T-cell (primary cell): ENCODE measurements at places on chromosomes 6 and 20.
A peak's percentile ranks its signal among the peaks of the same experiment; 100 is the strongest.

GRCh38 chr6:4861564-4861963, 85.4 kb downstream of the CDYL start:
- DNase-seq, result no peak

GRCh38 chr6:120395330-120395729, 939.0 kb downstream of the TBC1D32 start:
- no peak for DNase-seq

DNA sequence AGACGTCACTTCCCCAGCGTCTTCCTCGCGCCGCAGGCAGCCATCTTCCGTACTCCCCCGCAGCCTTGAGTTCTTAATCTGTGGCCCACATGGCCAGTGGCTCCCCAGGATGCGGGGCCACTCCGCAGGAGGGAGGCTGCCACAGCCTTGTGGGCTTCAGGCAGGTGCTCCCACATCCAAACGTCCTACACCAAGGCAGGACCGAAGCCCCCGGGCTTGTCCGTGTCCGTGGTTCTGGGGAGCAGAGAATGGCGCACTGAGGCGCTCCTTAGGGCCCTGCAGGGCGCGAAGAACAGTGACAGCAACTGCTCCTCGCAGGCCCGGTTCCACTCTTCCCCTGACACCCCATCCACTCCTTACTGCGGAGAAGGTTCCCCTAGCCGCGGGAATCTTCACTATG, 755.8 kb downstream of the PRIM2 start:
- DNase-seq, result no peak

GRCh38 chr6:163925839-163926238, 511.3 kb downstream of the QKI start:
- DNase-seq, result no peak

DNA sequence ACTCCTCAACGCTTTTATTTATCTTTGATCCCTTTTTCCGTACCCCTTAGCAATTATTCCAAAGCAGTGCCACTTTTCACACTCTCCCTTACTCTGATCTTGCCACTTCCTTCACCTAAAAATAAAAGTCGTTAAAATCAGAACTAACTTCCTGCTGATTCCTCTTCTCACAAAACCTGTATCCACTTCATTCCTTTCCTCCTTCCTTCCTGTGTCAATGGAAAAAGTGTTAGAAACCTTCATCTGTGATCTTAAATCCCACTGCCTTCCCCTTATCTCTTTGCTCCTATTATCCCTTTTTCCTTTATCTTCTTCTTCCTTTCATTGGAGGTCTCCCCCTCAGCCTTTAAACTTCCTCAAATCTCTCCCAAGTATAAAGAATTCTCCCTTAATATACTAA, 49.2 kb downstream of the GOPC start:
- no peak for DNase-seq

DNA sequence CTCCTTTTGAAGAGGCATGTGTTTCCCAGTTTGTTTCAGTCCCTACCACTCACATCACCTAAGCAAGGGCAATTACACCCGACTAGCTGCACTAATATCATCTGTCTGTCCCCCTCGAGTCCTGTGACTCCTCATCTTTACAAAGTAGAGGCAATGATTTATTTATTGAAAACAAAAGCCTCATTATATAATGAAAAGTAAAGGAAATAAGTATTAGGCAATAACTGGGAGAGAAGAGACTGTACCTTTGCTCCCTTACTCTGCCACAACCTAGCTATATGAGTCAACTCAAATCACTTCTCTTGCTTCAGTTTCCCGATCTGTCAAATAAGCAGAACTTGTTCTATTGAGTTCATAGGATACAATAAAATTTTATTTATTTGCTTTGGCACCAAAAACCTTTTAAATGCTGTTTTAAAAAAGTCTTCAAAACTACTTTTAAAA, 38.9 kb downstream of the CSNK2A1 start:
- no peak for DNase-seq

DNA sequence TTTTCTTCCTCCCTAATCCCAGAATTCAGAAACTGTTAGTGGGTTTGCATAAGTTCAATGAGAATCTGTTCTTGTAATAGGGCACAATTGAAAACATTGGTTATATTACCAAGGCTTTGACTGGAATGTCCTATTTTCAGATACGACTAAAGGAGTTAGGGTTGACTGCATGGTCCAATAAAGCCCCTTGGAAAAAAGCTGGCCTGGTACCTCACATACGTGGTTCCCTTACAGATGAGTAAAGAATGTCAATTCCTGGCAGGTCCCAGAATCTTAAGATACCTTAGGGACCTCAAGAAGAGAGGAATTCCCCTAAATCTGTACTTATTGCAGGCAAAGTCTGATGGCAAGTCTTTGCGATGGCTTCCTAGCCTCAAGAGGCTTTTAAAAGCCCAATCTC, 4.6 kb downstream of the PPDPF start:
- no peak for DNase-seq

GRCh38 chr6:42745640-42746462, at the start of gene TBCC:
TBCC (minus strand) TSS chr6:42746103; CDS start chr6:42746073, 30 bp downstream.
- peak; percentile 95 for DNase-seq

DNA sequence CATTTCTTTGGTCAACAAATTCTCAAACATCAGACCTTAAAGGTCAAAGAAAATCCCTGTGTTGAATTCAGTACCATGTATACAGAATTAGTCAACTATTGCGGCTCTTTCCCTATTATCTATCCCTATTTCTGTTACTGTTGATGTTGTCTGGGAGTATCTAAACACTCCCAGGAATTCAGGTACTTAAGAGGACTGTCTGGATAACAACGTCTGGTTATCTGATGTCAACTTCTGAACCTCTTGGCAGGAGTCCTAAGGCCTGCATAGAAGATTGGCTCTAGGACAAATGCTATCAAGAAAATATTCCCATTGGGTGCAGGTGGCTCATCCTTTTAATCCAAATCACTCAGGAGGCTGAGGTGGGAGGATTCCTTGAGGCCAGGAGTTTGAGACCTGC, 255.6 kb downstream of the KHDC1L start:
- DNase-seq, result no peak

DNA sequence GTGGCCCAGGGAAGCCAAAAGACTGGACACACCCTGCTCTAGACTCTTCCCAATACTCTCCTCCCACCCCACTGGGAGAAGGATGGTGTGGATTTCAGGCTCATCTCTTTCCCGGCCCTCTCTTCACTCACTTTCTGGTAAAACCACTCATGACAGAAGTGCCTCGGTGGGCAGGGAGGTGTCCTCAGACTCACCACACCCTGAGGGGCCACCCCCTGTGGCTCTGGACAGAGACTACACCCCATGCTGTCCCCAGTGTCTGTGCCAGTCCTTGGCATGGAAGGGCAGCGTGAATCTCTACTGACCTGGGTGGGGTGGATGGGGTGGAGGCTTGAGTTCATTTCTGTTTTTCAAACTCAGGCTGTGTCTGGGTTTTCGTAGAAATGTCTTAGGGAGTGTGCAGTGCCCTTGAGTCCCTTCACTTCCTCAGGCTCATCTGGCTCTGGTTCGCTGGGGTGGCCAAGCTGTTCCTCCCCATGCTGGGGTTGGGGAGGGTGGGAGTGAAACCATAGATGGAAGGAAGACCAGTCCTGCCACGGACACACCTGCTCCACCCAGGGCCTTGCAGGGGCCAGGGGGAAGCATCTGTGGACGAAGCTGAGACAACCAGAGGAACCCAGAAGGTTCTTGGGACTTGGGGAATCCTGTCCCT, 59.1 kb downstream of the EZR start:
- no peak for DNase-seq

DNA sequence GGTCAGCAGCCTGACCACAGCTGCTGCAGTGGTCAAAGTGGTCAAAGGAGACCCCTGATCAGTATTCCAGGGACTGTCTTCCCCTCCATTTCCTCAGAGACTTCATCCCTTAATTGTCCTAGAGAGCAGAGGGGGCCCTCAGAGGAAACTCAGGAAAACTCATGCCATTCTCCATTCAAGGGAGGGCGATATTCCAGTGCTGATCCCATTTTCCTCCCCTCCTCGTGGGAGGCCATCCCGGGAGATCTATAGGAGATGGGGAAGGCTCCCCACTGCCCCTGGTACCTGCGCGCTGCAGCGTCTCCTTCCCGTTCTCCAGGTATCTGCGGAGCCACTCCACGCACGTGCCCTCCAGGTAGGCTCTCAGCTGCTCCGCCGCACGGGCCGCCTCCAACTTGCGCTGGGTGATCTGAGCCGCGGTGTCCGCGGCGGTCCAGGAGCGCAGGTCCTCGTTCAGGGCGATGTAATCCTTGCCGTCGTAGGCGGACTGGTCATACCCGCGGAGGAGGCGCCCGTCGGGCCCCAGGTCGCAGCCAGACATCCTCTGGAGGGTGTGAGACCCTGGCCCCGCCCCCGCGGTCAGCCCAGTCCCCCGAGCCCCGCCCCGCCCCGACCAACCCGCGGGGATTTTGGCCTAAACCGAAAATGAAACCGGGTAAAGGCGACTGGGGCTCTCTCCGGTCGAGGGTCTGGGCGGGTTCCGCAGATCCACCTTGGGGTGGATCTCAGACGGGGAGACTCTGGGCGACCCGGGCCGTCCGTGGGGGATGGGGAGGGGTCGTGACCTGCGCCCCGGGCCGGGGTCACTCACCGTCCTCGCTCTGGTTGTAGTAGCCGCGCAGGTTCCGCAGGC, 878 bp downstream of the HLA-C start:
- peak; percentile 42 for DNase-seq

- no peak for DNase-seq
Measured at GRCh38 chr6:52519618-52520017, 57.2 kb downstream of the TRAM2 start.

DNA sequence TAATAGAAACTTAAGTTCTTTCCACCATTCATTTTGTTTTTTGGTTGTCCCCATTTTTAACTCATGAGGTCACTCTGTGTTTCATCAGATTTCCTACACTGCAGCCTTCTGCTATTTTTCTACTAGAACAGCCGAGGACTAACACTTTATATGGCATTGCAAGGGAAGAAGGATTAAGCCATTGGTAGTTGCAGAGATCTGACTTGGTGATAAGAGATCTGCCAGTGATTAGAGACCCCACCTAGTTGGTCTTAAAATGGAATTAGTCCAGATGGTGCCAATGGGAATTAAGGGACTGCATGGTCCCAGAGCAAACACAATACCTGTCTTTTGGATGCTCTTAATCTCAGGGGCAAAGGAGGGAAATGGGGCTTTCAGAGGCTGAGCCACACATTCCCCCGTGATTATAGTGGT, 125.5 kb upstream of the TMEM170B start:
- DNase-seq, result no peak

GRCh38 chr6:11315743-11316437, 83.4 kb upstream of the NEDD9 start:
- no peak for DNase-seq

DNA sequence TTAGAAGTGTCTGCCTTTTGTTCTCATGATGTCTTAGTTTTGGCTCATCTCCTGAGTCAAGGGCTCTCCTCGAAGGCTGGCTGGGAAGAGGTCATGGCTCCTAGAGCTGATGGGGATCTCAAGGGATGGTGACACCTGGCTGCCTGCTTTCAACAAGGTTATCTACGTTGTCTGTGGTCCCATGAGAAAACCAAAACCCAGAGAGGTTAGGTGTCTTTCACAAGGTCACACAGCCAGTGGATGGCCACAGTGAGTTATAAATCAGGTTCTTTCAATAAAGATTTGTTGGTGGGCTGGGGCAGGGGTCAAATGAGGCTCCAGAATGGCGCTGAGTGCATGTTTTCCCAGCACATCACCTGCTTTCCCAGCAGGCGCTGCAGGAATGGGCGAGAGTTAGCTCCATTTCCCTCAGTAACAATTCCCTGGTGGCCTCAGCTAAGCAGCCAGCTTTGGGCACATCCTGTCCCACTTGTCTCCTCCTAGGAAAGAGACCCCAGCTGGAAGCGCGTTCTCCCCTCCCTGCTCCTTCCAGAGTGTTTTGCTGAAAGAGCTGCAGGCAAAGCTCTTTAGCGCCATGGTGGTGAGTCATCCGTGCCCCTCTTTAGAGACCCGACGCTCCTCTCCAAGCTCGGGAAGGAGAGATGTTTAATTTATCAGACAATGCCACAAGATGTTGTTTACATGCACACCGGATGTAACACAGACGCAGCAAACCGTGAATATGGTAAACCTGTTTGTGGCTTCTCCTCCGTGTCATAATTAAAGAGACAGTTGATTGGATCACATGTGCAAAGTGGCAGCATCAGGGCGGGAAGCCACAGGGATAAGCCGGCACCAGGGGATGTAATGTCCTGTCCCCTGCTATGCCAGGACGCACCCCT, 109.7 kb downstream of the LRFN2 start:
- peak; percentile 32 for DNase-seq

DNA sequence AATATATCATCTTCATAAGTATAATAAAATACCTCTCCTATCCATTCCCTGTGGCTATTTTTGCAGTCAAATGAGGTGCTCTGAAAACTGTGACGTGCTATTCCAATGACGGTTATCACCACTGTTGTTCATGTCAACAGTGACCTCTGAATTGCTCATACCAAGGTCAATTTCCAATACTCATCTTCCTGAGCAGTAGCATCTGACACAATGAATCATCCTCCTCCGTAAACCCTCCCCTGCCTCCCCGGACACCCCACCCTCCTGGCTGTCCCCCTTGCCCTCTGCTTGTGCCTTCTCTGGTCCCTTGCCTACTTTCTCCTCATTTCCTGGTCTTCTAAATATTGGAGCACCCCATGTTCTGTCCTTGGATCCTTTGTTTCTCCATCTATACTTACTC, 77.7 kb upstream of the SLC22A23 start:
- no peak for DNase-seq

DNA sequence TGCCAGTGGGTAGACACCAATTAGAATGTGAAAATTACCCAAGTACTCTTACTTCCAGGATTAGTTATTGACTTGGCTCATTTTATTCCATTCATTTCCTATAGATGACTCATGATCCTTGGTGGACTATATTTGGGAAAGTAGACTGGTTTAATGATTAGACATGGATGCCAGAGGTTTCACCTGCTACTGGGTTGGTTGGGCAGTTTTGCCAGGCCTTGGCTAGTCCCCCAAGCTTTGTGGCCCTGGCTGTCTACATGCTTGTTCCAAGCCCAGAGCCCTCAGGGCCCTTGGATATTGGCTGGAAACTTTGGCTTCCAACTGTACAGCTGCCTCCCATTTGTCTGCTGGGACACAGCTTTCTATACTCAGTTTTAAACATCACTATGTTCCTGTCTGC, 104.1 kb downstream of the ZFP64 start:
- DNase-seq, result no peak

GRCh38 chr6:121857551-121857950, 422.1 kb downstream of the GJA1 start:
- no peak for DNase-seq

DNA sequence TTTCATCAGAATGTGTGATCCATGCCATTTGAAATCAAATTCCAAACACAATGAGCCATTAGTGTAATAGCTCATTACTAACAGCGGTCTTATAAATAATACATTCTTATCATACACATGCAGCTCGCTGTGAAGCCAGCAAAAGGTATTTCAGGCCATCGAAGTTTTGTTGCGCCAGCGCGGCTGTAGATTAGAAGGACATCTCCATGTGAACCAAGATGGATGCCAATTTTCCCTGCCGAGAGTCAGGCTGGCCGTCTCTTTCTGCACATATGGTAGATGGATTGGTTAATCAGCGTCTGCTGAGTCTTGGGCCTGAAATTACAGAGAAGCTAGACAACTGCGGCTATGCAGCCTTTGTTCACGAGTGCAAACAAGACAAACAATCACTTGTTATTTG, 44.1 kb downstream of the CFAP61 start:
- DNase-seq, result no peak

GRCh38 chr6:39899554-39900295, 34.5 kb downstream of the MOCS1 start:
- no peak for DNase-seq

- DNase-seq, result no peak
Measured at GRCh38 chr6:13812359-13812642, 2.1 kb downstream of the MCUR1 start.

GRCh38 chr6:52362443-52363227, 684 bp downstream of the PAQR8 start:
- DNase-seq, result peak; percentile 28

GRCh38 chr20:46559001-46559400, 8.5 kb upstream of the OCSTAMP start:
- no peak for DNase-seq
